Activated CD4-positive, alpha-beta T cell treated with anti-CD3 and anti-CD28 coated beads for 1 hour (primary cell): ENCODE measurements at places on chromosomes 2 and 18.

DNA sequence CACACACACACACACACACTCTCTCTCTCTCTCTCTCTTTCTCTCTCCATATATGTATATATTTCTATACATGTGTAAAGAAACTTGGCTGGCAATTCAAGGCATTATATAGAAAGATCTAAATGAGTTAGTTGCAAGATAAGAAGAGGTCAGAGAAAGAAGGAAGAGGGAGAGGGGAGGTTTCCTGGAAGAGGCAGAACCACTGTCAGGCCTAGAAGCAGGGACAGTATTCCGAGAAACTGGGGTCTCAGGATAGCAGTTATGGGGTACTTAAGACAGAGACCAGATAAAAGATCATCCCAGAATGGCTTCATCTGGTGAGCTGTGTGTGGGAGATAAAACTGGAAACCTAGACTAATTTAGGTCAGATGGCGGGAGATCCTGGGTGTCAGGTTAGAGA is 180.8 kb downstream of the CAMKMT start:
- DNase-seq, result no peak

GRCh38 chr2:16303273-16303577 is 362.4 kb downstream of the CYRIA start:
- no peak for DNase-seq

DNA sequence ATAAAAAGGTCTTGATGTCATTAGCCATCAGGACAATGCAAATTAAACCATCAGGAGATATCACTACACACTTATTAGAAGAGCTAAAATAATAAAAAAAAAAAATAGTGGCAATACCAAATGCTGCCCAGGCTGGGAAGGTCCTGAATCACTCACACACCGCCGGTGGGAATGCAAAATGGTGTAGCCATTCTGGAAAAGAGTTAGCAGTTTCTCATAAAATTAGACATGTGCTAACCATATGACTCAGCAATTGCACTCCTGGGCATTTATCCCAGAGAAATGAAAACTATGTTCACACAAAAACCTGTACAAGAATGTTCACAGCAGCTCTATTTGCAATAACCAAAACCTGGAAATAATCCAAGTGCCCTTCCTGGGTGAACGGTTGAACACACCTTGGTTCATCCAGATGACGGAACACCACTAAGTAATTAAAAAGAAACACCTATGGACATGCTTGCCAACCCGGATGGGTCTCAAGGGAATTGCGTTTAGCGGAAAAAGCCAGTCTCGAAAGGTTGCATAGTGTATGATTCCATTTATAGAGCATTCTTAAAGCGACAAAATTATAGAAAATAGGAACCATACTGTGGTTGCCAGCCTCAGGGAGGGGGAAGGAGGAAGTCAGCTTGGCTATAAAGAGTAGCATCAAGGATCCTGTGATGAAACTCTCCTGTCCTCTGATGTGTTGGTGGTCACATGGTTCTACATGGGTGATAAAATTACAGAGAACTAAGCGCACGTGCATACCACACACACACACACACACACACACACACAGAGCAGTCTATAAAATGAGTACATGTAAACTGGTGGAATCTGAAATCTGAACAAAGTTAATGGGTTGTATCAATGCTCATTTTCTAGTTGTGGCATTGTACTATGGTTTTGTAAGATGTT is 4.6 kb downstream of the MBP start:
- DNase-seq, result no peak

DNA sequence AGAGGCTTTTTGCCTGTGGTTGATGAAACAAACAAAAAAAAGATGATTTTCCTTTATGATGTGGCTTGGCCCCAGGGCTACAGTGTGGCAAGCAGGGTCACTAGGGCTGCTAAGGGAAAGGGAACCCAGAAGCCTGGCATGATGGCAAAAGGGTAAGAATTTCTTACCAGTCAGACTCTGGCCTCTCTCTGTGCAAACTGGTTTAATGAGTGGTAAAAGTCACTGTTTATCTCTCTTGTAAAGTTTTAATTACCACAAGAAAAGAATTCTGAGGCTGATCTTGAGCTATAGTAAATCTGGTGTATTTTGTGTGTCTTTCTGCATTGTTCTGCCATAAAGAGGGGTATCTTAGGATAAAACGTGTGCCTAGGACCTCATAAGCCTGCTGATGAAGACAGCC is 275.4 kb downstream of the STK39 start:
- no peak for DNase-seq

DNA sequence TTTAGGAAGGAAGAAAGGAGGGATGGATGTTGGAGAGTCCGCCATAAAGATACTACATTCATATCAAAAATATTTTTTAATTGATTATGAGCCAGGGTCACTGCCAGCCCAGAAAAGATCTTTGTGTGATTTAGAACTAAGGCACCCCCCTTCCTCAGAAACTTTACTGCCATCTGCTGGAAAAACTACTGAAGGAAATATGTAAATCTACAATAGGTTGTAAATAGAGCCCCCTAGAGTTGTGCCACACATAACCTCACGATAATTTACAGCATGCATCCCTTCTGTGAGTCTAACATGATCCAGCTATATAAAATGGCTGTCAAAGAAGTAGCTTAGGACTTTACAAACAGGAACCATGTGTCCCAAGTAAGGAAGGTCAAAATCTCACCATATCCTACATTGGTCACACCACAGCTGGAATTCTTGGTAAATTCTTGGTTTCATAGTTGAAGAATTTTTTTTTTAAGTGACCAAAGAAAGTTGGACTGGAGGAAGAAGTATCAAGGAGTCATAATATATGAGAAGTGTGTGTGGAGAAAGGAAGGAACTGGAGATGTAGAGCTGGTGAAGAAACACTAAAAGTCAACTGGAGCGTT is 152.5 kb downstream of the CYP26B1 start:
- no peak for DNase-seq

GRCh38 chr2:145599756-145600155 is 1079.8 kb upstream of the ZEB2 start:
- no peak for DNase-seq

GRCh38 chr2:206423147-206423546 is 20.2 kb upstream of the ADAM23 start:
- no peak for DNase-seq

DNA sequence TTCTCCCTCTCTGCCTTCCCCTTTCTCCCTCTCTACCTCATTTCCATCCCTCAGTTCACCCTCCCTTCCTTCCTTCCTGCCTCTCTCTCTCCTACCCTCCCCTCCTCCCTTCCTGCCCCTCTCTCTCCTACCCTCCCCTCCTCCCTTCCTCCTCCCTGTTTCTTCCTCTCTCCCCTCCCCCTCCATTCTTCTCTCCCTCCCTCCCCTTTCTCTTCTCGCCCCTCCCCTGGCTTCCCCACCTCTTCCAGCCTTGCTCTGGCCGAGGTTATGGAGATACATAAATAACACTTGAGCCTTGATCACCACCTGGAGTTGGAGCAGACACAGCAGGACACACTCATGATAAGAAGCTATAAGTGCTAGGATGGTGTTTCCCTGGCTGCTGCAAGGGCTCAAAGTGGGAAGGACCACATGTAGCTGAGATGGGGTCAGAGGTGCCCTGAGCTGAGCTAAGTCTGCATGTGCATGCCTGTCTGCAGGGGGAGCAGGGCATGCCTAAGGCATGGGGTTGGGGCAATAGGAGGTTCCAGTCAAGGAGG is 326.1 kb upstream of the HS6ST1 start:
- no peak for DNase-seq

GRCh38 chr18:58401191-58401590 is 227.7 kb downstream of the ALPK2 start:
- no peak for DNase-seq

- no peak for DNase-seq
These were observed 25.0 kb downstream of the MPPE1 start for GRCh38 chr18:11883153-11883552.

- no peak for DNase-seq
These were observed 90.5 kb downstream of the USP40 start for GRCh38 chr2:233476063-233476410.

- DNase-seq, result no peak
These were observed 857 bp downstream of the DYM start for GRCh38 chr18:49459404-49460171.

GRCh38 chr2:19363474-19363778 is 5.0 kb upstream of the OSR1 start:
- DNase-seq, result no peak

- DNase-seq, result no peak
These were observed 826.4 kb downstream of the SOCS6 start for GRCh38 chr18:71115261-71115660.

- DNase-seq, result no peak
These were observed 99.0 kb downstream of the MBD2 start for GRCh38 chr18:54125429-54125828.

GRCh38 chr2:47265158-47265557 is 110.0 kb upstream of the STPG4 start:
- no peak for DNase-seq

GRCh38 chr2:205868053-205868452 is 185.8 kb downstream of the NRP2 start:
- DNase-seq, result no peak

DNA sequence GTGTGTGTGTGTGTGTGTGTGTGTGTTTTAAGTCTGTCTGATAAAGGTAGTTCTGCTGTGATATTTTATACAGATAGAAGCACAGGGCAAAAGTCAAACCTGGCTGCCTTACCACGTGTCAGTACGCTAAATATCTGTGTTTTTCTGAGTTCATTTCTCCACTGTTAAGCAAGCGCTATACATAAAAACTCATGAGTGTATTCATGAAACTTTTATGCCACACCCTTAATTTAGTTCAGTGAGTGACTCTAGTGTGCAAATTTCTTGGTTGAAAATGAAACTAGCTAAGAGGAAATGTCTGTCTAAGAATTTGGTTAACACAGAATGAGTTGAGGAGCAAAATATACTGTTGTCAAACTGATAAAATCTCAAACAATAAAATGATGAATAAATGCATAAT is 11.2 kb downstream of the CASP10 start:
- no peak for DNase-seq

GRCh38 chr18:55301824-55302166 is 286.2 kb downstream of the TCF4 start:
- DNase-seq, result no peak

GRCh38 chr2:102703748-102704147 is 58.1 kb upstream of the TMEM182 start:
- no peak for DNase-seq

GRCh38 chr2:207133820-207134519 is 31.8 kb downstream of the KLF7 start:
- DNase-seq, result no peak

GRCh38 chr2:8575834-8576423 is 105.9 kb upstream of the ID2 start:
- DNase-seq, result no peak

DNA sequence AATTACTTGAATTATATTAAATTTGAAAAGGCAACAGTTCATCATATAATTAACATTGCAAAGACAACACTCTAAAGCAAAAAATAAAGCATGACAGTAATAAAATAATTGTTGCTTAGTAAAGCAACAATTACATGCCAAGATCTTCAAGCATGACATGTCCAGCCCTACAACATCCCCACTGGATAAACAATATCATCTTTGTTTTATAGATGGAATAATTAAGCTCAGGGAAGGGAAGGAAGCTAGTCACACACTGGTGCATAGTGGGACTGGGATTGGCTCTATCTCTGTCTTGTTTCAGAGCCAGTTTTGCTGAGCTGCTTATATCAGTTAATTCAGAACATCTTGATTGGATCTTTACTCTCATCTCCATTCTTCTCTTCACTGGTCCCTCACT is 49.9 kb upstream of the PARD3B start:
- no peak for DNase-seq

- DNase-seq, result no peak
These were observed 202.3 kb downstream of the KCNH7 start for GRCh38 chr2:162636206-162636728.

GRCh38 chr2:28333606-28334526 is 58.8 kb upstream of the FOSL2 start:
- DNase-seq, result no peak

DNA sequence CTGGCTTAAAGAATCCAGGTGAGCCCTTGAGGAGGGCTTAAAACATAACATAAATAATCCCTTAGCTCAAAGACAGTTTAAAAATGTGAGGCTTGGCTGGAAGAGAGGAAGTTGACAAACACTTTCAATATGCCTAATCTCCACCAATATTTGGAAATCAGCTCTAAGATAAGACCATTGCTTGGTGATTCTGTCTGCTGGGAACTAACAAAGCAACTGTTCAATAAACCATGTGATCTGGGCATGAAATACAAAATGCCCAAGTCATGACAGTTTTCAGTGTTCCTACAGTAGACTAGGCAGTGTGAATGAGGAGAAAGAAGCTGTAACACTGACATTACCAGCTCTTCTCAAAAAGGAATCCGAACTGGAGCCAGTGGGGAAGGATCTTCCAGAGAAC is 10.7 kb downstream of the MFF start:
- no peak for DNase-seq

GRCh38 chr2:3657881-3658280 is at the start of gene ALLC:
Gene ALLC, plus strand, starts transcription at chr2:3658200. Its CDS starts 12,958 bp downstream, at chr2:3671158.
- DNase-seq, result no peak

DNA sequence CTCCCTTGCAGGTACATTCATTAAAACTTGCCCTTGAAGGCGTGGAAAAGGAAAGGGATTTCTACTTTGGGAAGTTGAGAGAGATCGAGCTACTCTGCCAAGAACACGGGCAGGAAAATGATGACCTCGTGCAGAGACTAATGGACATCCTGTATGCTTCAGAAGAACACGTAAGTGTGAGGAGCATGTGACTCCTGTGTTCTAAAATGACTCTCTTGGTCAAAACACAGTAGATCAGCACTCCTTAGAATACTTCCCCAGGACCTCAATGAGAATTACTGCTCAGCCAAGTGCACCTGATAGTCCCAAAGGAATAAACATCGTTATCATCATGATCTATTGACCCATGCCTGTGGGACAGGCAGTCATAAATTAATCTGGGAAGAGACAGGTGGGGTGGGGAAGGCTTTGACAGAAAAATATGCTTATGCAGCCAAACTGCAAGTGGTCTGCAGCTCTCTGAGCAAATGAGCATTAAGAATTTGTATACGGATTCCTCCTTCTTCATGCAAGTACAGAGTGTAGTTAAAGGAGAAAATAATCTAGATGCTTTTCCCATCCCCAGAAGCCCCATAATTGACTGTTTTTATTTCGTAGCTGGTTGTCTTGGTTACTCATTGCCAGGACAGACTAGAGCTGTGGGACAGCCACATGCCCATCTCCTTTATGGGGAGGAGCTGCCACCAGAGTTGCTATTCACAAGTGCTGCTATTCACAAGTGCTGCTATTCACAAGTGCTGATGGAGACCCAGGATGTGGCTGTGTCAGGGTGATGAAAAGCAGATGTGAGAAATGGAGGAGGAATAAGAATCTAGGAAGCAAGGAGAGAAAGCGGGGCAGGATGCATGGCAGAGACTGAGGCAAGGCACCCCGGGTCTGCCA is 91.0 kb downstream of the MAPRE2 start:
- no peak for DNase-seq

DNA sequence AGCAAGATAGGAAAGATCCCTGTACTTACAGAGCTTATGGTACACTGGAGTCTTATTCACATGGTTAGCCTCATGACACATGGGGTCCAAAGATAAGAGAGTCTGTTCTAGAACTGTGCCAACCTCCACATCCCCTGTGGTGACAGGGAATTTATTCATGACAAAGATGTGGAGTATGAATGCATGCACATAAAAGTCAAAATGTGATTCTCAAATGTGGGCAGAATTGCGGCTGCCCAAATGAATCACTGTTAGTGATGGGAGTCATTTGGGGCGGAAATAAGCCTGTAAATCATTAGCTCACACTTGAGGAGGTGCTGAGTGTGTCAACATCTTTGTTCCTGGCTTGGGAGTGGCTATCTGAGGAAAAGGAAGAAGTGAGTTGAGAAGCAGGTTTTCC is 560.6 kb downstream of the SLC4A3 start:
- no peak for DNase-seq
